ENCODE measurements at places on chromosomes 16 and 17. TPM values are rescaled to one million over a fixed set of nuclear protein-coding genes. Genes with fewer than 3 reads are reported as not detected.

The UBE2G1 gene
- total RNA-seq = 80.0 TPM

The PTGES3L gene
- total RNA-seq = 3.9 TPM

The ACSM2A gene
- not detected for total RNA-seq

The PLA2G15 gene
- total RNA-seq = 28.0 TPM

DNA sequence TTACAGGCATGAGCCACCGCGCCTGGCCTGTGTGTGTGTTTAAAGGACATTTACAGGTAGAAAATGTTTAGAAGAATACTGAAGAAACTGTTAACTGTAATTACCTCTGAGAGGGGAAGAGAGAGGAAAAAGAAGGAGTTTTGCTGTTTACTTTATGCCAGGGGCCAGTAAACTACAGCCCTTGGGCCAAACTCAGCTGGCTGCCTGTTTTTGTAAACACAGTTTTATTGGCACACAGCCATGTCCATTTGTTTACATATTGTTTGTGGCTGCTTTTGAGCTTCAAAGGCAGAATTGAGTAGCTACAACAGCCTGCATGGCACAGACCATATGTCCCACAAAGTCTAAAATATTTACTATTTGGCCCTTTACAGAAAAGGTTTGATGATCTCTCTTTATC lies 76.4 kb downstream of the GPR139 start:
- H3K27me3 ChIP-seq = peaks cover 7% of the 10 kb centered on the region
- no peak overlapping the region for H3K27ac ChIP-seq
- H3K4me3 ChIP-seq = no peak overlapping the region
- DNase-seq = no peak
- no peaks in the 10 kb centered on the region for H3K4me1 ChIP-seq

DNA sequence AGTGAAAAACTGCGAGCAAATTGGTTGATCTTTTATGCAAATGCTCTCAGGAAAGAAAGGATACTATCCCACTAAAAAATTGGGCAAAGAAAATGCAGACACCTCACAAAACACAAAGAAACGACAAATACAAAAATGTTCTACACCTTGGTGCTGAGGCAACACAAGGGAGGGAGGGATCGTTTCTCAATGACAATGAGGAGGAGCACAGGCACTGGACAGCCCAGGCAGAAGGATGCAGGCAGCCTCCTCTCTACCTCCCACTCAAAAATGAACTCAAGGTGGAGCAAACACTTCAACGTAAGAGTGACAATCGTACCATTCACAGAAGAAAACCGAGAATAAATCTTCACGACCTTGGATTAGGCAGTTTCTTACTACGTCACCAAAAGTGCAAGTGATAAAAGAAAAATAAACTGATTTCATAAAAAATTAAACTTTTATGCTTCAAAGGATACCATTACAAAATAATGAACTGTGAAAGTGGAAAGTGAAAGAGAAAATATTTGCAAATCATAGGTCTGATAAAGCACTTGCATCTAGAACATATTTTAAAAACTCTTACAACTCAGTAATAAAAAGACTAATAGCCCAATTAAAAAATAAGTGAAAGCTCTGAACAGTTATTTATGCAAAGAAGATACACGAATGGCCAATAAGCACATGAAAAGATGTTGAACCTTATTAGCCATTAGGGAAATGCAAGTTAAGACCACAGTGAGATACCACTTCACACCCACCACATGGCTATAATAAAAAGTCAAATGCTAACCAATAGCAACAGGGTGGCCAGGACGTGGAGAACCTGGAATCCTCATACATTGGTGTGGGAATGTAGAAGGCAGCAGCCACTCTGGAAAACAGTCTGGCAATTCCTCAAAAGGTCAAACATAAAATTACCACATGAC lies 80.8 kb upstream of the TRAP1 start:
- peaks cover 2% of the 10 kb centered on the region for H3K36me3 ChIP-seq
- no peak overlapping the region for H3K4me3 ChIP-seq
- no peak for DNase-seq
- peaks cover 49% of the 10 kb centered on the region for H3K4me1 ChIP-seq
- no peak overlapping the region for H3K27ac ChIP-seq
- H3K27me3 ChIP-seq = no peaks in the 10 kb centered on the region

DNA sequence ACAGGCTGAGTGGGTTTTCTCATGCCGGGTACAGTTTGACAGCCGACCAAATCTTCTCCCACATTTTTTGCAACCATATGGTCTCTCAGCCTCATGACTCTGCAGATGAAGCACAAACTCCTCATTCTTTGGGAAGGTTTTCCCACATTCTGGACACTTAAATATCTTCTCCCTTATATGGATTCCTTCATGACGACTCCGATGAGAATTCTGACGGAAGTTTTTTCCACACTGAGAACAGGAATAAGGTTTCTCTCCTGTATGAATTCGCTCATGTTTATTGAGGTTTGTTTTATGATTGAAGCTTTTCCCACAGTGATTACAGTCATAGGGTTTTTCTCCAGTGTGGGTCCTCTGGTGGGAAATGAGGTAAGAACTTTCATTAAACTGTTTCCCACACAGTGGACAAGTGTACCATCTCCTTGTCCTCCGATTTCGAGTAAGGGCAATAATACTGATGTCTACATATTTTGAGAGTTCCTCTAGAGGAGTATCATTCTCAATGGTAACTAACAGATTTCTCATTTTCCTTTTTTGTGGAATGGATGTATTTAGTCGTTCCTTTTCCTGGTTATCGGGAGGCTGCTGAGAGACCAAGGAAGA lies 10.9 kb downstream of the ZNF200 start:
- no peaks in the 10 kb centered on the region for H3K4me1 ChIP-seq
- no peak overlapping the region for H3K27ac ChIP-seq
- H3K36me3 ChIP-seq = peaks cover 58% of the 10 kb centered on the region
- H3K4me3 ChIP-seq = no peak overlapping the region

DNA sequence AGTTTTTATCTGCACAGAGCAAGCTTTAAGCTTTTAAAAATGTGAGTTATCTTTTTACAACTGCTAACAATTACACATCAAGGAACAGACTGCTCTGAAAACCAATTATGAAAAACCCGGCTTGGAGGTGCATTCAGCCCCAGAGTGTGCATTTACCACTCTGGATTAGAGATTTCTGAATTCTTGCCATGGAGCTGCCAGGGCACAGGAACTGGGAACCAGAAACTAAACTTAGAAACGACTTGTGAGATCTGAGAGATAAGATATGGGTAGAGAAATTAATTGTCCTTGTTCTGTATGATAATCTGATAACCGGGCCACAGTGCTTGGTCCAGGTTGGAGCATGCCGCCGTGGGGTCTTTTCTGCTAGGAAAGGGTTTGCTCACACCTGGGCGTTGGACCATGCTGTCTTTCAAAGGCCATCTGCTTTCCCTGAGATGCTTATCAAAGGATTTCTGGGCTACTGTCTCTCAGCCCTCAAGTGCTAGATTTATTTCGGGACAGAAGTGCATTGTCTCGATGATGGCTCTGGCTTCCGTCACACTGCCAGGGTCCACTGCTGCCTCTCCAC lies 210.0 kb downstream of the MAF start:
- no peak overlapping the region for H3K27ac ChIP-seq
- no peaks in the 10 kb centered on the region for H3K4me1 ChIP-seq
- peaks cover 11% of the 10 kb centered on the region for H3K27me3 ChIP-seq
- DNase-seq = no peak

DNA sequence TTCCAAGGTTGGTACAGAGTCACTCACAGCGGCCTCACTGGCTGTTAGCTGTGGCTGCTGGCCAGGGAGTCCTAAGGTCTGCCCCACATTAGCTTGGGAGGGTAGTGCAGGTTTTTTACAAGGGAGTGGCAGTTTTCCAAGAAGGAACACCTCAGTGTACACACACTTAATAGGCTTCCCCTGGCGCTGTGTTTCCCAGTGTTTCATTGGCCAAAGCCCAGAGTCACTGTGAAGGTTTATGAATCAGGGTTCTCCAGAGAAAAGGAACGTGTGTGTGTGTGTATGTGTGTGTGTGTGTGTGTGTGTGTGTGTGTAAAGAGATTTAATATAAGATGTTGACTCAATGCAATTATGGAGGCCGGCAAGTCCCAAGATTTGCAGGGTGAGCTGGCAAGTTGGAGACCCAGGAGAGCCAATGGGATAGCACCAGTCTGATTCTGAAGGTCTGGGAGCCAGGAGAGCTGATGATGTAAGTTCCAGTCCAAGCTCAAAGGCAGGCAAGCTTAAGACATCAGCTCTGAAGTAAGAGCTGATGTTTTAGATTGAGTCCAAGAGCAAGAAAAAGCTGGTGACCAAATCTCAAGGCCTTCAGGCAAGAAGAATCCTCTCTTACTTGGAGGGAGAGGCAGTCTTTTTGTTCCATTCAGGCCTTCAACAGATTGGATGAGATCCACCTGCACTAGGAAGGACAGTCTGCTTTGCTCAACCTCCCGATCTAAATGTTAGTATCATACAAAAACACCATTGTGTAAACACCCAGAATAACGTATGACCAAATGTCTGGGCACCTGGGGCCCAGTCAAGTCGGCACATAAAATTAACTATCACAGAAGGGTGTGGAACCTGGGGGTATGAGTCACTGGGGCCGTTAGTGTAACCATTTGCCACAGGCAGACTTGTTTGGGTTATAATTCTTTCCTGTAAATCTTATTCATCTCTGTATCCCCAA lies 206.8 kb downstream of the PRKCA start:
- no peak for DNase-seq
- no peak overlapping the region for H3K4me3 ChIP-seq
- H3K36me3 ChIP-seq = no peaks in the 10 kb centered on the region
- peaks cover 67% of the 10 kb centered on the region for H3K4me1 ChIP-seq

All from chondrocyte (in vitro differentiated cells).